Activated CD4-positive, alpha-beta T cell treated with anti-CD3 and anti-CD28 coated beads for 4 hours (primary cell): ENCODE measurements at places on chromosomes 11 and 22.

GRCh38 chr11:2169005-2169378 is 2.6 kb downstream of the TH start:
- no peak for DNase-seq

DNA sequence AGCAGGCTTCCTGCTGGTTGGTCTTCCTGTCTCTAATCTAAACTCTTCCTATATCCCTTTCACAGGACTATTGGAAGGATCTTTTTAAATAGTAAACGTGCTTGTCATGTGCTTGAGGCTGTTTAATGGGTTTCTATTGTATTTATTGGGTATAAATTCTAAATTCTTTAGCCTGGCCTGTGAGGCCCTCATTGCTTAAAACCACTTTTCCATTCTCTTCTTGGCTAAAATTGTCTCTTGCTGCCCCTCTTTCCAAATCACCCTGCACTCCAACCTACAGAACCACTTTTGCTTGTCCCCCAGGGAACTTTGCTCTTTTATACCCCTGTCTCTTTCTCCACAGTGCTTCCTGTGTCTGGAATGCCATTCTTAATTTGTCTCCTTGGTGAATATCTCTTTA is 46.4 kb upstream of the MUC15 start:
- no peak for DNase-seq

GRCh38 chr11:86594746-86595145 is 77.7 kb downstream of the ME3 start:
- no peak for DNase-seq

DNA sequence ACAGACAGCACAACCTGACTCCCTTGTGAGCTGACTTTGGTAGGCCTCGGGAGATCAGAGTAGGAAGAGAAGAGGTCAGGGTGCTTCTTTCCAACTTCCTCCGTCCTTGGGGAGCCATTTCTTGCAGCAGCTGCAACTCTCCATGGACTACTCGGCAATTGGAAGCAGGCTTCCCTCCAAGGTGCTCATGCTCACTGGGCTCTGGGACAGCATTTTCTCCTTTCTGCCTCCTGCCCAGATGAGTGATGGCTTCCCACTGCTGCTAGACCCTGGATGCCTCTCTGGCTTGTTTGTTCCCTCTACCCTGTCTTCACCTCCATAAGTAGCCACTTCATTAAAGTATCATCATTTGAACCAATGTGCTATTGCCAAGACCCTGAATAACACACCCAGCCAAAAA is 8.2 kb upstream of the PRSS23 start:
- no peak for DNase-seq

GRCh38 chr11:94330789-94331188 is 26.4 kb downstream of the IZUMO1R start:
- DNase-seq = no peak

DNA sequence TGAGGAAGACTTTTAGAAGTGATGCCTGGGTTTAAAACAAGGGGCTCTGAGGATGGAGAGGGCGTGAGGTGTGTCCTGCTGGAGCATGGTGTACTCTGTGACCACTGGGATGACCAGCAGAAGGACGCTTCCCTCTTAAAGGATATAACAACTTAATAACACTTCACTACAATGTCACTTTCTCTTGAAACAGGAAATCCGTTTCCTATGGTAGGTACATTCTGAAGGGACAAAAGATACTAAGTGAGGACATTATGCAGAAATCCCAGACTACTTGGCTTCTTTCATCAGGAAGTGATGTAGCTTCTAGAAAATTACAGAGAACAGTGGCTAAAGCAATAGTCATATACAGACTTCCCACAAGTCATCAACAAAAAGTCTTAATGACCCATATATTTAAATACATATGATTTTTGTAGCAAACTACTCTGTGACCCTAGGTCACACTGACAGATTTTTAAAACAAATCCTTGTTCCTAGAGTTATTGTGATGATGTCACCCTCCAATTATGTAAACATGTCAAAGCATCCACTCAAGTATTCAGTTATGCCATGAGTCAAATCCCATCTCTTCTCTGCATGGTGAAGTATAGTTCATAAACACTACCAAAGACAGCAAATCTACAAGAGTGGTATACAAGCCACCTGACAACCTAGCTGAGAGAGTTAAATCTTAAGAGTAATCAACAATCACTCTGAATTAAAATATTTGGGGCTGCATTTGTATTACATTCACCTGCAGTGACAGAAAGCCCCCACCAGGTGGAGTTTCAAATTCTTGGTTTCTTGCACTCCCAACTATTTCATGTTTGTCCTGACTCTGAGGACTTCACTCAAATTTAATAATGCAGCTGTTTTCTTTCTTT is 32.8 kb downstream of the PITPNB start:
- peak; percentile 26 for DNase-seq

DNA sequence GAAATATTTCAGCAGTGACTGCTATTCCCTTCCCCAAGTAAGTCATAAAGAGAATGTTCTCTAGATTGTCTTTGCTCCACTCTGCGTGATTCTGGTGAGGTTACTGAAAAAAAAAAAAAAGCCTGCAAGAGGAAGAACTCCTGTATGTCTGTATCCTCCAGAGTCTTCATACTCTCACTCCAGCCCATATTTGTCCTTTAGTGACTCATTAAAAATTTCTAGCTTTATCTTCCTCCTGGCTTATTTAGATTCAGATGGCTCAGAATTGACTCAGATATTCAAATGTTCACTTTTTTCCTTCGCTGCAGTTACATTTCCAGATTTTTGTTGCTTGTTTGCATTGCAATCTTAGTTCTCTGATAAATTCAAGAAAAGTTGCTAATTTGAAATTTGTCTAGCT is 76.3 kb upstream of the CNTN5 start:
- DNase-seq = no peak

- DNase-seq = no peak
These were observed 203.6 kb upstream of the SESN3 start for GRCh38 chr11:95434489-95435057.

- no peak for DNase-seq
These were observed 33.6 kb upstream of the GRAMD4 start for GRCh38 chr22:46586531-46587011.

- DNase-seq = no peak
These were observed 4.7 kb upstream of the TMPRSS13 start for GRCh38 chr11:117933930-117934329.

- DNase-seq = no peak
These were observed 25.0 kb downstream of the ARHGAP1 start for GRCh38 chr11:46675288-46675851.

GRCh38 chr11:130555251-130555841 is 106.9 kb downstream of the ADAMTS15 start:
- DNase-seq = no peak

- peak; percentile 60 for DNase-seq
These were observed 17.5 kb downstream of the USP2 start for GRCh38 chr11:119363851-119364590.

- DNase-seq = no peak
These were observed 377.0 kb downstream of the ETS1 start for GRCh38 chr11:128210148-128210940.

GRCh38 chr11:101127197-101127698 is 2.4 kb downstream of the PGR start:
- no peak for DNase-seq

DNA sequence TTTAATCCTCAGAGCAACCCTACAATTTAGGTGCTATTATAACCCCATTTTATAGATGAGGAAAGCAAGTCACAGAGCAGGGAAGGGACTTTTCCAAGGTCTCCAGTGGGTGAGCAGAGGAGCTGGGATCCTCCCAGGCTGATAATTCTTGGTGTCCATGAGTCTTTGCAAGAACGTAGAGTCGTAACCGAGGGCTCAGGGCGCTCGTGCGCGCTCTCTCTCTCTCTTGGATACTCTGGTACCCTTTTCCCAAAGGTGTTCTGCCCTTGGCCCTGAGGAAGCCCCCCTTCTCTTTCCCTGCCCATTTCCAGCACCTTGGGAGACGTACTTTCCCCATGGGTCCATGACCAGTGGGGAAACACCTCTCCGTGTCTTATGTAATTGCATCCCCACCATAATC is 5.2 kb upstream of the ZP1 start:
- DNase-seq = no peak

DNA sequence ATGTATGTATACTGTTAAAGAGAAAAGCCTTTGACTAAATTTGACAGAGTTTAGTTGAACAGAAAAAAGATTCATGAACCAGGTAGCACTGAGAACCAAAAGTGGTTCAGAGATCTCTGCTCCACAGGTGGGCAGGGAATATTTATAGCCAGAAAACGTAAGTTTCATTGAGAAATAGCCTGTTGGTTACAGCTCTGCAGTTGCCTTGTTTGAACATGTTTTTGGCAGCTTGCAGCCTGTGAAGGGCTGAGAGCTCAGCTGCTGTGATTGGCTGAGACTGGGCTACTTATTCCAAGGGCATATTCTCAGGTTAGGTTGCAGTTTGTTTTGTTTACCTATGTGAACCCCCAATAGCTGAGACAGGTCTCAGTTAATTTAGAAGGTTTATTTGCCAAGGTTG is 13.5 kb upstream of the ZNF74 start:
- no peak for DNase-seq

DNA sequence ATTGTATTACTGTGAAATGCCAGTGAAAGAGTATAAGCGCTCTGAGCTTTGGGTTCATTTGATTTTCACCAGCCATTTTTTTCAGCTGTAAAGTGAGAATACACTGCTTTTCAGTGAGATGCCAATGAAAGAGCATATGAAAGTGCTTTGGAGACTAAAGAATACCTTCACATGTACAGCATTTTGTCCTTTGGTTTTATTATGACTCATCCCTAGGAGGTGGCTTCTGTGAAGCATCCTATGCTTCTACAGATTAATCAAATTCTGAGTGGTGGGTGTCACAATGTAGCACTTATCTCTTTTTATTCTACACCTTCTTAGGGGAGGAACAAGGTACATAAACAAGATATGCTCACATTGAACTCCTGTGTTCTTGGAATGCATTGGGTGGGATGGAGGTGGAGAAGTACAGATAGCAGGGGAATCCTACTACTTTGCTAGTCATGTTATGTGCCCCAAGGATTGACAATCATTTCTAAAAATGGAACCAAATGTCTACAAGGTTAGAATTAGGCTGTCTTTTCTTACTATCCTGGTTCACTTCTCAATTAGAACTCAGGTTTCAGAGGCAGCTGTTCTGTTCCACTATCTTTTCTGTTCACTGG is 18.7 kb downstream of the TRIM44 start:
- DNase-seq = no peak

GRCh38 chr11:5737670-5738392 is 1.6 kb downstream of the OR56B1 start:
- no peak for DNase-seq

DNA sequence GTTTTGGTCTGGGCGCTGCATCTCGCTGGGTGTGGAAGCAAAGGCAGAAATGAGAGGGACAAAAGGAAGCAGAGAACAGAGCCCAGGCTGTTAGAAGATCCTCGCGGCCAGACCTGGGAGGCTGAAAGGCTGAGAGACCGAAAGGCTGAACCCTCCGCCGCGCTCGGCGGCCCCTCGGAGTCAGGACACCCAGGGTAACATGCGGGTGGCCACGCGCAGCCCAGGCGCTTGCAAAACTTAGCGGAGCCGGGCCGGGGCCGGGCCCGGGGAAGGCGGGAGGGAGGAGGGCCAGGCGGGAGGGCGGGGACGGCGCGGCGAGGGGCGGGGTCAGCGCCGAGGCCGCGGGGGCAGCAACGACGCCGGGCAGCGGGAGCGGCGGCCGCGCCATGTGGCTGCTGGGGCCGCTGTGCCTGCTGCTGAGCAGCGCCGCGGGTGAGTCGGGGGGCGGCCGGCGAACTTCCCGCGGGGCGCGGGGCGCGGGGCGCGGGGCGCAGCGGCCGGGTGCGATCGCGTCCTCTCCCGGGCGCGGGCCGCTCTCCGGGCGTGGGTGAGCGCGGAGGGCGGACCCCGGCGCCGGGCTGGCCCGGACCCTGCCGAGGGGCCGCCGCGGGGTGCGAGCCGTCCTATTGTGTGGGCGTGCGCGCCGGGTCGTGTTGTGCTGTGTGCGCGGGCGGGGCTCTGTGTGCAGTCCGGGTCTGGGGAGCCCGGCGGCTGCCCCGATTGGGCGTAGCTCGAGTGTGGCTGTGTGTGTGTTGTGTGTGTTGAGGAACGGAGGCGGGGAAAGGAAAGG is at the start of gene LDLRAD3:
Gene LDLRAD3 (plus strand): TSS at position 350 of the 790 bp plus-strand sequence. CDS start 37 bp downstream, at position 387.
- DNase-seq = peak; percentile 22

- DNase-seq = no peak
These were observed 120.6 kb upstream of the LMO1 start for GRCh38 chr11:8384199-8384821.

DNA sequence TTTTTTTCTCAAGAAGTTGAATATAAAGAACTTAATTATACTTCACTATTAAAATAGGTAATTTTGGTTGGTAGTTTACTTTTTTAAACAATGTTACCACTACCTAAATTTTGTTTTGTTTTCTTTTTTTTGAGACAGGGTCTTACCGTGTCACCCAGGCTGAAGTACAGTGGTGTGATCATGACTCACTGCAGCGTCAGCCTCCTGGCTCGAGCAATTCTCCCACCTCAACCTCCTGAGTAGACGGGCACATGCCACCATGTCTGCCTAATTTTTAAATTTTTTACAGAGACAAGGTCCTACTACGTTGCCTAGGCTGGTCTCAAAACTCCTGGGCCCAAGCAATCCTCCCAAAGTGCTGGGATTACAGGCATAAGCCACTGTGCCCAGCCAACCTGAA is 17.6 kb downstream of the SPCS2 start:
- no peak for DNase-seq

- no peak for DNase-seq
These were observed 81.9 kb downstream of the CEP164 start for GRCh38 chr11:117409511-117409910.

GRCh38 chr11:23570828-23571227 is 710.6 kb upstream of the CCDC179 start:
- no peak for DNase-seq

DNA sequence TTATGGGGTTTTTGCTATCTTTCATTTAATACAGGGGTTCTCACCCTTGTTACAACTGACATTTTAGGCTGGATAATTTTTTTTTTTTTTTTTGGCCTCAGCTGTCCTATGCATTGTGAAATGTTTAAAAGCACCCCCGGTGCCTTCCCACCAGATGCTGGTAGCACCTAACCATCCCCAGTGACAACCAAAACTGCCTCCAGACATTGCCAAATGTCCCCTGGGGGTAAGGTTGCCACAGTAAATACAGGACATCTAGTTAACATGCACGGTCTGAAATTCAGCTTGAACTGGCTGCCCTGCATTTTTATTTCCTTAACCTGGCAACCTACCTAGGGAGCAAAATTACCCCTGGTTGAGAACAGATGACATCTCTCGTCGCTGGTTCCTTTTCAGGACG is 72.4 kb downstream of the CYTH4 start:
- DNase-seq = no peak

- DNase-seq = no peak
These were observed 1.9 kb downstream of the PIWIL3 start for GRCh38 chr22:24772493-24773220.

DNA sequence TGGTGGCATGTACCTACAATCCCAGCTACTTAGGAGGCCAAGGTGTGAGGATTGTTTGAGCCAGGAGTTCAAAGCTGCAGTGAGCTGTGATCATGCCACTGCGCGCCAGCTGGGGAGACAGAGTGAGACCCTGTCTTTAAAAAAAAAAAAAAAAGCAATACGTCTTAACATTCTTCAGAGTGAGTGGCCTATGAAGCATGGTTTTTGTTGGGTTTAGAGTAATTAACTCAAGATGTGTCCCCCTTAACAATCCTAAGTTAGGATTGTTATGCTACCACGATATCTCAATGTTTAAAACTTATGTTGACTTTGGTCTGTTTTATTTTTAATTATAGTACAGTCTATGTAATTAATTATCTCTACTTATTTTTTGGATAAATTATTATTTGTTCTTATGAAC is 156.1 kb downstream of the HIPK3 start:
- DNase-seq = no peak

- DNase-seq = no peak
These were observed 25.9 kb downstream of the LARGE2 start for GRCh38 chr11:45948356-45948755.
